GOT3 (cell line): ENCODE measurements at places on chromosomes 1 and 21.

GRCh38 chr1:94901841-94902240, 25.1 kb downstream of the CNN3 start:
- DNase-seq: no peak

DNA sequence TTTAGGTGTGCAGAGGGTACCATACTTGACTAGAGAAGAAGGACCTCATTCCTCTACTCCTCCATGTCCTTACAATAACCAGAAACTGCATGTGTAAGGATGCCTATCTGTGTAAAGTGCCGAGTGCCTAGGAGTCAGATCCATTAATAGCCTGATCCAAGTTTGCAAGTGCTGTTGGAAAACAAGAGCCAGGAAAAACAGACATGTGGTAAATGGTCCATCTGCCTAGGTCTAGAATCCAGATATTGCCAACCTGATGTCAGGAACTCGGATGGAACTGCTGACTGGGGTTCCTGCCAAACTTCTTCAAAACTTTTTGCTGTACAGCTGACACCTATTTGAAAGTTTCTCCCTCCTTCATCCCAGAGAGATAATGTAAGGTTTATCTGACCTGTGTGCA, 239.4 kb upstream of the CAMK1G start:
- DNase-seq: no peak

DNA sequence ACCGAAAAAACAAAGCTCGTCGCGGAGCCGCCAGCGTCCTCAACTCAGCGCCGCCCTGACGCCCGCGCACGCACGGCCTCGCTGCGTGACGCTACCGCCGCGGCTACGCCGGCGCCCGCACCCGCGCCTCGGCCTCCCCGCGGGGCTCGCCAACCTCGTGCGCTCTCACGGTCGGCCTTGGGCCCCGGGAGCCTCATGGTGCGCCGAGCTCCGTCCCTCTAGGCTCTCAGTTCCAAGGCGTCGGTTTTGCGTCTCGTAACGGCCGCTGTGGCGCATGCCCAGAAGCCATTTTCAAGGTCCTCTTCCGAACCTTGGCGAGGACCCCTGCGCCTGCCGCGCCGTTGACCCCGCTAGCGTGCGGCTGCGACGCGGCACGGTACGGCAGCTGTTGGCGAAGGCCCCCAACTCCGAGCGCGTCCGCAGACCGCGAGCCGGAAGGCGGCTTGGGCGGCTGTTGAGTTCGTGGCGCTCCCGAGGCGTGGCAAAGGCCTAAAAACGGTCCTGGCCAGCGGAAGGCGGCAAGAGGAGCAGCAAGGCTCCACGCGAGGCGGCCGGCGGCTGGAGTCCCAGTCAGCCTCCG, at the start of gene HENMT1:
TSS of gene HENMT1 (minus strand) at position 64 of the 580 bp plus-strand sequence. CDS start 1,209 bp downstream, outside the sequence.
- DNase-seq: no peak

DNA sequence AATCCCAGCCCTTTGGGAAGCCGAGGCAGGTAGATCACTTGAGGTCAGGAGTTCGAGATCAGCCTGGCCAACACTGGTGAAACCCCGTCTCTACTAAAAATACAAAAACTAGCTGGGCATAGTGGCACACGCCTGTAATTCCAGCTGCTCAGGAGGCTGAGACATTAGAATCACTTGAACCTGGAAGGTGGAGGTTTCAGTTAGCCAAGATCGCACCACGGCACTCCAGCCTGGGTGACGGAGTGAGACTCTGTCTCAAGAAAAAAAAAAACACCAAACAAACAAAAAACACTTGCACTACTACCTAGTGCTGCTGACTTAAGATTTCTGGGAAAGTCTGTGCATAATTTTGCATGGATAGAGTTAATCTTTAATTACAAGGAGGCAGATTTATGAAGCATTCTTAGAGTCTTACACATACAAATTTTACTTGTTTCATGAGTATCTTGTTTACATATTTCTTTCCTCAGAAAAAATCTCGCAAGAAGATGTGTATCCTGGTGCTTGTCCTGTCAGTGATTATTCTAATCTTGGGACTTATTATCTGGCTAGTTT, 8.7 kb upstream of the PPP1R8 start:
- no peak for DNase-seq

GRCh38 chr1:147167365-147167764, 4.9 kb downstream of the PRKAB2 start:
- DNase-seq: no peak

- no peak for DNase-seq
Measured at GRCh38 chr1:152053375-152053774, 16.6 kb upstream of the S100A11 start.

DNA sequence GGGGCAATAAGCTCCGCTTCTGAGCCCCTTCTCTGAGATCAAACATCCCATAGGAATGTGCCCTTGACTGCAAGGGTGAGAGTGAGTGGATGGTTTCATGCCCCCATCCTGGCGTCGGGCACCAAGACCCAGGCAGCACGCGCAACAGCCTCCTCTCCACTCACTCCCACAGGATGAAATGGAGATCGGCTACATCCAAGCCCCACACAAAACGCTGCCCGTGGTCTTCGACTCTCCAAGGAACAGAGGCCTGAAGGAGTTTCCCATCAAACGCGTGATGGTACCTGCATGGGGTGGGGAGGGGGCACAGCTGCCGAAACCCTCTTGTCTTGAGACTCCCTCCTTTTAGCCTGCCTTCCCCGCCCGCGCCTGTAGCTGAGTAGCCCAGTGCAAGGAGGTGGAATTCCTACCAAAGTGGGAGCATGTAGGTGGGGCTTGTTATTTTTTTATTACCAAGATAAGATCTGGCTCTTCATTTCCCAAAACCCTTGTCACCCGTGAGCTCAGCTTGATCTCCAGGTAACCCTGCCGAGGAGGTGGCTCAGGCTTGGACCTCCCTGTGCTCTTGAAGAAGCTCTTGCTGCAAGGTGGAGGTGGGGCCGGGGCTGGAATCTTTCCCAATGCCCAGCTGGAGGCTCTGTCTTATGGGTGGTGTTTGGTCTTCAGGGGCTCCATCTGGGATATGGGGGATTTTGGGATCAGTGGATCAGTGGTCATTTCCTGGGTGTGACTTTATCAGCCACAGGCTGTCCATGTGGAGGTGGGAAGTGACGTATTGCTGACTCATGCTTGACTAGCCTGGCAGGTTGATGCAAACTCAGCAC, 24.0 kb upstream of the PADI6 start:
- DNase-seq: no peak

DNA sequence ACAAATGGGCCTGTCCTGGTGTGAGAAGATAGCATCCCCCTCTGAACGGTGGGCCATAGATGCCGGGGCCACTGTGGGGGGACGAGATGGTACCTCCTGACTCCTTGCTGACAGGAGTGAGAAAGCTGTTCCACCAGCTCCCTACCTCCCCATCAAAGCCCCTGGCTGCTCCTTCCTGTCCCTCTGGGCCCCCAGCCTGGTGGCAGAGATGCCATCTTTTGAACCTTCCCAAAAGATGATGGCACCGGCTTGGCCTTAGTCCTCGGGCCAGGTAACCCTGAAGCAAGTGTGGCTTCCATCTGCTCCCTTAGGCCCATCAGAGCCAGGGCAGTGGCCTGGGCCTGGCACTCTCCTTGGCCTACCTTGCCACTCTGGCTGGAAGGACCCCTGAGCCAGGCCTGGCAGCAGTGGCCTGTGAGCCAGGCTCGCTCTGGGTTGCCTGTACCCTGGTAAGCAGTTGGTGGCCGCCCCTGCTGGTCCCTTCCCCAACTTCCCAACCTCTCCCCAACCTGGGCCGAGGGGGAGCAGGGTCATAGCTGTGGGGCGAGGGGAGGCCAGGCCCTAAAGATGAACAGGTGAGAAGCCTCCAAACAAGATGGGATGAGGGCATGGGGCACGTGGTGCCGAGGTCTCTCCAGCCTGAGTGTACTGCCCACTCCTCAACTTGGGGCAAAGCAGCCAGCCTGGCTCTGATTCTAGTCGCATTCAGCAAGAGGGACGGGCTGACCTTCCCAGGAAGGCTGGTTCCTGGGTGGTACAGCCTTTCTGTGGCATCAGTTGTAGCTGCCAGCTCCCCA, 34.7 kb downstream of the ZBTB17 start:
- no peak for DNase-seq

- no peak for DNase-seq
Measured at GRCh38 chr1:212691561-212692071, 8.0 kb downstream of the BATF3 start.

DNA sequence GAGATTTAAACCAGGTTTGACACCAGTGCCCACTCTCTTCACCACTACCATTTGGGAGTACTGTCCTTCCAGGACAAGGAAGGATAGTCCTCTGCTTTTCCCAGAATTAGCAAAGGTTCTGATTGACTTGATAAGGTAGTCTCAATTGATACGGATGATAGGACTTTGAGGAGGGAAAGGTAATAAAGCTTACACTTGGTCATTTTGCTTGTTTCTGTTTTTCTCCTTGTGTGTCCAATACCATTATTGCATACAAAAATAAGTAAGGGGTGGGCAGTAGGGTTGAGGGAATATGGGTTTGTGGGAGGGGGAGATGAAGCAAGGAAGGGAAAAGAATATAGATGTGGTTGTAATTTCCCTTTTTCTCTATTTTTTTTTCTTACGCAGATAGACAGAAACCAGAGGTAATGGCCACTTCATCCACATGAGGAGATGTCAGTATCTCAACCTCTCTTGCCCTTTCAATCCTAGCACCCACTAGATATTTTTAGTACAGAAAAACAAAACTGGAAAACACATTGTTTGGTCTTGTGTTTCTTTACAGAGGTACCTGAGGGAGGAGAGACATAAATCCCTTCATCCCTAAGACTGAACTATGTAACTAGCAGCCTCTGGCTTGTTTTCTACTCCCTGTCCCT, 2.6 kb downstream of the C1orf56 start:
- no peak for DNase-seq

DNA sequence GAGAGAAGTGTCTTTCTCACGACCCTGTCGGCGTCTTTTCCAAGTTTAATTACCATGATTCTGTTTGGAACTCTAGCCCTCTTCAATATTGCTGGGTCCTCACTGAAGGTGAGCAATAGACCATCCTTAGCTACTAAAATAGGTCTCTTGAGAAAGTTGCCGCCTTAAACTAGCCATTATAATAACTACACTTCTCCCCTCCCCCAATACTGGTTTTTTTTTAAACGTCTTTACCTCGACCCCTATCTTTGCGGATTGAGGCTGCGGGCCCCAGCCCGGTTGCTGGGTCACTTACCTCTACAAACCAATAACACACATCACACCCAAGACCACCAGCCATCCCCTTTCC, 672 bp downstream of the ENSA start:
- DNase-seq: no peak

DNA sequence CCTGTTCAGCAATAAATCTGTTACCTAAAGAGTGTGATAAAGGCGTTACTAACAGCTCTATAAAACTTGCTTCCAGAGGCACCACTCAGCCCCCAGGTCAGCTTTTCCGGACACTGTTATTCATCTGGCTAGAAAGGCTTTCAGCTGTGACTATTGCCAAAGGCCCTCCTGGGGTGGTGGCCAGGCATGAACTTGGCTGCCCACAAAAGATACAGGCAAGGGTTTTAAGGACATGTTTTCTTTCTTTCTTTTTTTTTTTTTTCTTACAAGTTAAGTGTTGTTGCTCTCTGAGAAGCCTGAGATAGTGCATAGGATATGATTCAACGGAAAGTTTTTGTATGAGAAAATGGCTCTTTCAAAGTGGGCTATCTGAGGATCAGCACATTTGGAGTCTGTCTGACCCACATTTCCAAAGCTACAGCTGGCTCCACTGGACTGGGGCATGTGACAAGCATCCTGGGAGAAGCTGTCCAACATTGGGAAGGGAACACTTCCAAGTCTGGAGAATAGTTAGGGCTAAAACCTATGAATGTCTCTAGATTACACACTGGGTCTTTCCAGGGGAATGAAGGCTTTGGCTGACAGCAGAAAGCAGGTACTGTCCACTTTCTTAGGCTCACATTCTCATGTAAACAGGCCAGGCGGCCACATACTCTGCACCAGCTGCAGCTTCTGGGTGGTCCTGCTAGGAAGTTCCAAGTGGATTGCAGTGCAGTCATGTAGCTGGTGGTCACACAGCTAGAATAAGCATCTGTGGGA, 639.7 kb downstream of the LMO4 start:
- DNase-seq: no peak

- no peak for DNase-seq
Measured at GRCh38 chr1:109772658-109773202, 9.0 kb upstream of the EPS8L3 start.

DNA sequence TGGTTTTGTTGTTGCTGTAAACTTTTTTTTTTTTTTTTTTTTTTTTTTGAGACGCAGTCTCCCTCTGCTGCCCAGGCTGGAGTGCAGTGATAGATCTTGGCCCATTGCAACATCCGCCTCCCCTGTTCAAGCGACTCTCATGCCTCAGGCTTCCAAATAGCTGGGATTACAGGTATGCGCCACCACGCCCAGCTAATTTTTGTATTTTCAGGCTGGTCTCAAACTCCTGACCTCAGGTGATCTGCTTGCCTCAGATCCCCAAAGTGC, 78.9 kb upstream of the SLC45A1 start:
- DNase-seq: no peak

GRCh38 chr1:178294654-178295053, 200.8 kb downstream of the RASAL2 start:
- no peak for DNase-seq

GRCh38 chr1:52674497-52675384, 23.4 kb downstream of the COA7 start:
- no peak for DNase-seq

DNA sequence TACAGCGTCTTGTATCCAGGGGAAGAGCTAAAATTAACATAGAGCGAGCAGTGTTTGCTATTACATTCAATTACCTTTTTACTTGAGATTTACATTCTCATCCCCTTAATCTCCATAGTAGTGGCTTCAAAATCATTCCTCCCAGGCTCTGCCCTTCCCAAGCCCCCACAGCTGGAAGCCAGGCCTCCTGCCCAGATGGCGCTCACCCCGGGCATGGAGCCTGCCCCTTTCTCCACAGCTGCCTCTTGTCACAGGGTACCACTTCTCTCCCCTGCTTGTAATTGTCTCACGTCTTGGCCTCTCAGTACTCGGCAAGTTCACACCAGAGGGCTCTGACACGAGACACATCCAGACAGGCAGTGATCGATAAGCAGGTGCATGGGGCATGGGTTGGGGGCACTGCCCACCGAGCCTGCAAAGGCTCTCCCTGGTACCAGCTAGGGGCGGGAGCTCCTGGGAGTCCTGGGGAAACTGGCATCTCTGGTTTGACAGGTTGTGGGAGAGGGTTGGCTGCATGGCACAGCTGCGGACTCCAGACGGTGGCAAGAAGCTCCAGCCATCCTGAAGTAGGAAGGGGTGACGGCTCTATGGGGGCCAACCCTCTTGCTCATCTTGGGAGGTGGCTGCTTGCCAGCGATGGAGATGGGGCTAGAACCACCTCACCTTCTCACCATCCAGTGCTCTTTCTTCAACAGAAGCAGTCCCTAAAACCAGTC, 20.1 kb downstream of the CASZ1 start:
- DNase-seq: no peak

DNA sequence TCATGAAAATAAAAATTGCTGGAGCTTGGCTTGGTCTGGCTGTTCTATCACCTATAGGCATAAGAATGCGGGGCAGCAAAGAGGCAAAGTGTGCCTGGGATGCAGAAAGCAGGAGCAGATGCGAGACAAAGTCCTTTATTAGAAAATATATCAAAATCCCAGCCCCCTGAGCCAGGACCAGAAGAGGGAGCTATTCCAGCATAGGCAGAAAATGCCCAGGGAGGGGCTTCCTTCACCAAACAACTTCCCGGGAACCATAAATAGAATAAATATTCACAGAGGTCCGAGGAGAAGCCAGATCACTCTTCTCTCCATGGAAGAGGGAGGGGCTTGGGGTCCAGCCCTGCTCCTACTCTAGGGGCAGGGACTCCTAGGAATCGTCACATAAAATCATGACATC, 5.0 kb downstream of the PPOX start:
- DNase-seq: no peak

GRCh38 chr1:207831517-207832327, 79.2 kb downstream of the CD34 start:
- DNase-seq: no peak
